ENCODE measurements at places on chromosomes 3 and 15. TPM values are rescaled to one million over a fixed set of nuclear protein-coding genes. Genes with fewer than 3 reads are reported as not detected.

The ANKUB1 gene
- not detected for total RNA-seq

The NBEAL2 gene
- 15.9 TPM for total RNA-seq

The WNT5A gene
- total RNA-seq = 13.0 TPM

The SMCO1 gene
- total RNA-seq = 41.1 TPM

The IL5RA gene
- 2.2 TPM for total RNA-seq

The CP gene
- total RNA-seq = 30.4 TPM
